Esophagus squamous epithelium (tissue), 5 donors: ENCODE measurements at places on chromosomes 7 and 10.

DNA sequence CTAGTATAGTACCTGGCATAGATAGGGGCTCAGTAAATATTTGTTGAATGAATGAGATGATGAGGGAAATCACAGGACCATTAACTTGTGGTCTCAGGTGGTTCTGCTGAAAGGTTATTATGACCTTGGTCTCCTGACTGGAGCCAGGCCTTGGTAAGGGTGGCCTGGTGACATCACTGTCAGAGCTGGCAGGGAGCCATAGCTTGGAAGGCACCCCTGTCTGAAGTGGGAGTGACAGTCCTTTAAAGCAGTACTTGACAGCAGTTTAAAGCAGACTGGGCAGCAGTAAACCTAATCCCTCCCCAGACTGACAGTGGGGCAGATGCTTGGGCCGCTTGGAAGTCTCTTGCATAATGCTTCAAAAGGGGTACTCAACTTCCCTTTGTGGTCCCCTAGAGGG lies 13.4 kb downstream of the DPCD start:
- no peak for DNase-seq

GRCh38 chr10:96578633-96579032 lies 8.2 kb downstream of the TM9SF3 start:
- no peak for DNase-seq

GRCh38 chr10:56844978-56845529 lies 484.0 kb upstream of the ZWINT start:
- DNase-seq, result no peak

GRCh38 chr10:71713135-71714030 lies 6.2 kb downstream of the C10orf105 start:
- DNase-seq, result no peak

GRCh38 chr10:34523017-34523767 lies 291.9 kb downstream of the PARD3 start:
- no peak for DNase-seq

DNA sequence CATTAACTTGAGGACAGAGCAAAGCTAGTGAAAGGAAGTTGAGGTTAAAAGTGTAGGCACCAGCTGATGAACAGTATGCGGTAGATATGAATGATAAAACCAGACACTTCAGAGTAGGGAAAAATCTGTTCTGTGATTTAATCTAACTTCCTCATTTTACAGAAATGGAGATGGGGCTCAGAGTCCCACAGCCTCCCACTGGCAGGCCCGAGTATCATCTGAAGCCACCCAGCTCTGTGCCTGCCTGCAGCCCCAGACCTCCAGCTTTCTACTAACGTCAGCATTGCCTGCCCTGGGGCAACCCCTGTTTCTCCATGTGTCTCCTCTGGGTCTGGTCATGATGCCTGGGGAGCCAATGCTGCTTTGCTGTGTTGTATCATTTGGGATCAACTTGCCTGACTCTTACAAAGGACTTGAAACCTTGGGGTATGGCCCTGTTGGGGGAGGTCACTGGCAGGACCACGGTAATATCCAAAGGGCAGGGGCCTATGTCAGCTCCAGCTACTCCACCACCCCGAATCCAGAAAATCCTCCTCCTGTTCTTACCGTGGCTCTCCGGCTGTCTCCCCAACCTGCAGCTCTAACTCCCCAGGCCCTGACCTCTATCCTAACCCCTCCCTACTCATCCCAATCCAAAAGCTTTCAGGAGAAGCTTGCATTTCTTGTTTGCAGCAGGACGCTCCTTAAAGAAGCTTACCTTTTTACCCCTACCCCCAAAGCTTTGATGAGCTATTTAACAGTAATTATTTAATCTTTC lies 56.2 kb upstream of the NPY start:
- no peak for DNase-seq

- DNase-seq, result no peak
Observed at GRCh38 chr7:116772423-116772863, 89.9 kb upstream of the CAPZA2 start.
